Posterior vena cava (tissue), 2 donors: ENCODE measurements at places on chromosomes 6 and 20. TPM values are rescaled to one million over a fixed set of nuclear protein-coding genes. Genes with fewer than 3 reads are reported as not detected.

DNA sequence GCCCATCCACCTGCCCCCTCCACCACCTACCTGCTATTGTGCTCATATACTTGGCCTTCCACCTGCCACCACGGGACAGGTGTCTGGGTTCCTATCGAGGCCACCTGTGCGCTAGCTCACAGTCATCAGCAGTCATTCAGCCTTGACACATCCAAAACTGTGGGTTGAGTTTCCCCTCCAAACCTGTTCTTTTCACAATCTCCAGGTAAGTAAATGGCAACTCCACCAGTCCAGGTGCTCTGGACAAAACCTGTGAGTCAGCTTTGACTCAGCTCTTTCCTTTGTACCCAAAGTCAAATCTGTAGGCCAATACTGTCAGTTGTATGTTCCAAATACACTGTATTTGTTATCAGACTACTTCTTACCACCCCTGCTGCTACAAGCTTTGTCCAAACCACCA is 52.6 kb downstream of the SPTLC3 start:
- DNase-seq: no peak

Gene ZBP1
- total RNA-seq: 0.24 TPM

Gene MEP1A
- total RNA-seq: not detected

DNA sequence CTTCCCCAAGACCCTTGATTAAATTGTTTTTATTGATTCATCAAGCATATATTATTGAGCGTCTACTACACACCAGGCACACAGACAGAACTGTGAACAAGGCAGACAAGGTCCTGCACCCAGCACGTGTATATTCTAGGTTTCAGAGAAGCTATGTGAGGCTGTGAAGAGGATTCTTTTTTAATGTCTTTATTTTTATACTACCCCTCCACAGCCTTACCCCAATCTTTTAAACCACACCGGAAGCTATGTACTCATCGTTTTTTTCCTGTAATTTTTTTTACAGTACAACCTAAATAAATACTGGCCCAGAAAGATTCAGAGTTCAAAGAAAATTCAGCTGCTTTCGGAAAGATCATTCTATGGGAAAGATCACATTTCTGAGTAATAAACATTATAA is 10.0 kb downstream of the SGK1 start:
- no peak for DNase-seq

GRCh38 chr6:105038259-105038658 is 81.4 kb downstream of the LIN28B start:
- DNase-seq: no peak

DNA sequence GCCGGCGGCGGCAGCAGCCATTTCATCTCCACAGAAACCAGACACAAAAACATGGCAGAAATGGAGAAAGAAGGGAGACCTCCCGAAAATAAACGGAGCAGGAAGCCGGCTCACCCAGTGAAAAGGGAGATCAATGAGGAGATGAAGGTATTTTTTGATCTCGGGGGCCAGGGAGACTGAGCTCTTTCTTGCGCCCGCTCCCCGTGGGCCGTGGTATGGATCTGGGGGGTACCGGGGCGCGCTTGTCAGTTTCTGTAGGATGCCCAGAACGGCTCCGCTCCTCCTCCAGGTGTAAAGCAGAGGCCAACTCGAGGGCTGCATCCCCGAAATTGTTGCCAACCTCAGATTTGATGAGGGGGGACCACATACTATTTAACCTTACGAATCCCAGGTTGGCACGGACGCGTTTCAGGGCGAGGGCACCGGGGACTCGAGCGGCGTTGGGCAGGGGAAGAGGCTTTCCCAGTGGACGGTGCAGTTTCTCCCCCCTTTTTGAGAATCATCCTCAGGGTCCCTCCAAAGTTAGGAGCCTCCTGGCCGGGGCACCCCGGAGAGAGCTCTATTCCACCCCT is 735 bp downstream of the SOBP start:
- DNase-seq: no peak

- DNase-seq: no peak
Measured at GRCh38 chr20:59817406-59817805, 116.0 kb downstream of the SYCP2 start.

Gene TFAP2A
- not detected for total RNA-seq
